CD4-positive, alpha-beta T cell treated with Interferon gamma for 1 hour (primary cell): ENCODE measurements at places on chromosomes 4 and X.

- DNase-seq: no peak
These were observed 4.2 kb downstream of the PAK3 start for GRCh38 chrX:111100191-111100590.

- DNase-seq: no peak
These were observed 1224.3 kb upstream of the TENM3 start for GRCh38 chr4:181018913-181019312.

DNA sequence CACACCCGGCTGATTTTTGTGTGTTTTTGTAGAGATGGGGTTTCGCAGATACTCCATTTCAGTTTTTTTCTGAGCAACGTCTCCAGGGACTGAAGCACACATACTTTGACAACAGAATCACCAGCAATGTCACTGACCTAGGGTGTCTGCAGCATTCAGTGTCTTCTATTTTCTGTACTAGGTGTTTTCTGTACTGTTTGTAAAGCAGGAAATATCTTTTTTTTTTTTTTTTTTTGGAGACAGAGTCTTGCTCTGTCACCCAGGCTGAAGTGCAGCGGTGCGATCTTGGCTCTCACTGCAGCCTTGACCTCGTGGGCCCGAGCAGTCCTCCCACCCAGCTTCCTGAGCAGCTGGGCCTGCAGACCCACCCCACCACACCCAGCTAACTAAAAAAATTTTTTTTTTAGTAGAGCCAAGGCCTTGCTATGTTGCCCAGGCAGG is 8.9 kb downstream of the ADD1 start:
- peak; percentile 69 for DNase-seq

- no peak for DNase-seq
These were observed 127.6 kb upstream of the INTU start for GRCh38 chr4:127505203-127505602.

DNA sequence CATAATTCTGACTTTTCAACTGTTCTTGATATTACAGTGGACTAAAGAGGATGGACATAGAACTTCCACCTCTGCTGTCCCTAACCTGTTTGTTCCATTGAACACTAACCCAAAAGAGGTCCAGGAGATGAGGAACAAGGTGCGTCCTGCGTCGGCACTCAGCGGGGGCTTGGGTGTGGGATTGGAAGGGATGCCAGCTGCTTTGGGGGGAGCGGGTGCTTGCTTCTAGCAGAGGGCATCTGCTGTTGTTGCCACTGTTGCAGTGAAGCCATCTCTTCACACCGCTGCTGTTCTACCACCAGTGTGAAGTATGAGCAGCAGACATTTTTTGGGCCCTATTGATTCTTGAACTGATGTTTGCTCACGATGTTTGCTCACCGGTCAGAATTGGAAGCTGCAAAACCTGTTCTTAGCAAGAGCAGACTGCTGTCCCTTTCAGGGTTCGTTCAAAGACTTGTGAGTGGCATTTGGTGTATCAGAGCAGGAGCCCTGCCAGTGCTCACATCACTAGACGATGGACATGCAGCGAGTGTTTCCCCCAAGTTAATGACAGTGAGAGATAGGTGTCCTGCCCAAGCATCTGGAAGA is 55.4 kb downstream of the NOP14 start:
- no peak for DNase-seq

- no peak for DNase-seq
These were observed 427.4 kb upstream of the DIPK2B start for GRCh38 chrX:45628041-45628440.

GRCh38 chr4:47686294-47686872 is 151.5 kb downstream of the CORIN start:
- DNase-seq: peak; percentile 32

DNA sequence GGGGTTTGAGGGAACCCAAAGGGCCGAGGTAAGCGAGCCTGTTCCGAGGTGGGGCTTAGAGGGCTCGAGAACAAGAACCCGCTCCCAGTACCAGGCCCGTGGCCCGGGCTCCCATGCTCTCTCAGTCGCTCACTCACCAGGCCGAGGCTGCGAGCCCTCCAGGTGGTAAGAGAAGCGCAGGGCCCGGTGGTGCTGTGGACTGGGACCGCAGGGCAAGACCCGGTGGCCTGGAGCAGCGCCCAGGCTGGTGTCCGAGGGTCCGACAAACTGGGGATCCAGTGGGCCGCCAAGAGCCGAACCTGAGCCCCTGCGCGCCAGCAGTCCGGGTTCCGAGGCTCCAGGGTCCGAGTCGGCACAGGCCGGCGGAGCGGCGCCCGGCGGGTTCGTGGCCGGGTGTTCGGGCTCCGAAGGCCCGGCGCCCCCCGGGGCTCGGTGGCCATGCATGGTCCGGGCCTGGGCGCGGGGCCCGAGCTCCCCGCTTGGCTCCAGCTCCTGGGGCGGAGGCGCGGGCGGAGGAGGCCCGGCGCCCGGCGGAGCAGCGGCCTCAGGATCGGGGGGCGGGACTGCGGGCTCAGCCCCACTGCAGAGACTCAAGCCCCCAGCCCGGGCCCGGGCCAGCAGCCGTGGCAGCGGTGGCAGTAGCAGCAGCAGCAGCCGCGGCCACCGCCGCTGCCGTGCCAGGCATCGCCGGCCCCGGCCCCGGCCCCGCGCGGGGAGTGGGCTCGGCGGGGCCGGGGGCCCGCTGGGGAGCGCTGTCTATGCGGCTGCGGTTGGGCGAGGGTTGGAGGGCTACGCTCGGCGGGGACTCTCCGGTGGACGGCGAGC is 833 bp downstream of the FGD1 start:
- no peak for DNase-seq

DNA sequence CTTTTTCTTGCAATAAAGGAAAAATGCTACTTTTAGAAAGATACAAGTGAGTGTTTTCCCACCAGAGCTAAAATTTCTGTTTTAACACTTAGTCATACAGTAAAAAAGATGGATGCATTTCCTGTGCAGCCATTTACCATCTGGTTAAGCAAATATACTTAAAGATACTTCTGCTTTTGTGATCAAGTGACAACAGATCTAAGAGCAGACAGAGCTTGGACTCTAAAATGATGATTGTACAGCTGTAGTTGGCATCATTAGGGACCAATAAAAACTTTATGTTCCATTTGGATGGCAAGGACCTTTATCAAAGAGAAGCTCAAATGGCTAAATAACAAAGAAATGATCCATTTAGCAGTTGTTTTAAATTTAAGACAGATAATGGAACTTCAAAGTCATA is 270.8 kb downstream of the FSTL5 start:
- DNase-seq: no peak

GRCh38 chr4:107691378-107691777 is 28.7 kb downstream of the PAPSS1 start:
- DNase-seq: no peak

GRCh38 chrX:44944894-44945293 is 71.9 kb downstream of the KDM6A start:
- DNase-seq: no peak

- no peak for DNase-seq
These were observed 406.8 kb downstream of the SLITRK2 start for GRCh38 chrX:146224442-146224841.

- no peak for DNase-seq
These were observed 767 bp downstream of the PAQR3 start for GRCh38 chr4:78938474-78938867.

GRCh38 chr4:28373191-28373590 is 1512.5 kb downstream of the STIM2 start:
- no peak for DNase-seq

- DNase-seq: no peak
These were observed 46.3 kb downstream of the SPANXD start for GRCh38 chrX:141652286-141652685.

- no peak for DNase-seq
These were observed 175.1 kb downstream of the AR start for GRCh38 chrX:67718926-67719325.

DNA sequence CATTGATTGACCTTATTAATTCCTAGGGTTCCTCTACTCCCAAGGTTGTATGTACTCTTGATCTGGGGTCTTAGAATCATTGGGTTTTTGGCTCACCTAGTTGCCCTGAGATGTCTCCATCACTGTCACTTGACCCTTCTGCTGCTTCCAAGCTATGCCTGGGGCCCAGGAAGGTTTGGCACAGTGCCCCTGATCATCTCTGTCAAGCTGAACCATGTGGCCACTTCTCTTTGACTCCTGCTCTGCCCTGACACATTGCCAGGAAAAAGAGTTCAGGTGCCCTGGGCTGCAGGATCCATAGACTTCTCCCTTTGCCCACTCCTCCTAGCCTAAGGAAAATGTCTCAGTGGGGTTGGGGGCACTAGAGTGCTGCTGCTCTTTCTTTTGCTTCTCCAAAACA is 3.9 kb upstream of the CHST7 start:
- no peak for DNase-seq

DNA sequence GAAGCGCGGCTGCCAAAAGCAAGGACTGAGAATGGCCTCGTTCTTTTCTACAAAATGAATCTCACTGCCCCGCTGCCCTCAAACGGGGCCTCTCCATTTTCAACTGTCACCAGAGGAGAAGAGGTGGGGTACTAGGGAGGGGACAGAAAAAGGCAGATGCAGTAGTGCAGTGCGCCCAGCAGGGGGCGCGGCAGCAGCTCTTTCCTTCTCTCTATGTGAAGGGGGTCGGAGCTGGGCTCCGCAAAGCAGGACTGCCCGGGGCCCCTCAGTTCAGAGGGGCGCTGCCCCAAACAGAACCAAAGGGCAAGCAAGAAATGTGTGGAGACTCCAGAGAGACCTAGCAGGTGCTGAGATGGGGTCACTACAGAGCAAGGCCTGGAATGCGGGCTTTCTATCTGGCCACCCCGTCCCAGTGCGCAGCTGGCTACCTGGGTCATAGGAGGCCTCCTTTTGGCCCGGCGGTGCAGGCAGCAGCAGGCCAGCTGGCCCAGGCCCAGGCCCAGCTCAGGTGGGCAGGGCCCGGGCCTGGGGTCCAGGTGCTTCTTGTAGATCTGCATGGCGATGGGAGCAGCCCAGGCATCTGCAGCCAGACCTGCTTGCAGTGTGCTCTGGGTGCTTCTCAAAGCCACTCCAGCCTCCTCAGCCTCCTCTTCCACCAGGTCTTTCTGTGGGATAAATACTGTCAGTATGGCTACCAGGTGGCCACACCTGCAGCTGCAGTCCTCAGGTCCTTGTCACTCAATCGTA is 5.9 kb downstream of the IRAK1 start:
- DNase-seq: peak; percentile 45

GRCh38 chr4:41258783-41259182 is 2.1 kb downstream of the UCHL1 start:
- DNase-seq: no peak

DNA sequence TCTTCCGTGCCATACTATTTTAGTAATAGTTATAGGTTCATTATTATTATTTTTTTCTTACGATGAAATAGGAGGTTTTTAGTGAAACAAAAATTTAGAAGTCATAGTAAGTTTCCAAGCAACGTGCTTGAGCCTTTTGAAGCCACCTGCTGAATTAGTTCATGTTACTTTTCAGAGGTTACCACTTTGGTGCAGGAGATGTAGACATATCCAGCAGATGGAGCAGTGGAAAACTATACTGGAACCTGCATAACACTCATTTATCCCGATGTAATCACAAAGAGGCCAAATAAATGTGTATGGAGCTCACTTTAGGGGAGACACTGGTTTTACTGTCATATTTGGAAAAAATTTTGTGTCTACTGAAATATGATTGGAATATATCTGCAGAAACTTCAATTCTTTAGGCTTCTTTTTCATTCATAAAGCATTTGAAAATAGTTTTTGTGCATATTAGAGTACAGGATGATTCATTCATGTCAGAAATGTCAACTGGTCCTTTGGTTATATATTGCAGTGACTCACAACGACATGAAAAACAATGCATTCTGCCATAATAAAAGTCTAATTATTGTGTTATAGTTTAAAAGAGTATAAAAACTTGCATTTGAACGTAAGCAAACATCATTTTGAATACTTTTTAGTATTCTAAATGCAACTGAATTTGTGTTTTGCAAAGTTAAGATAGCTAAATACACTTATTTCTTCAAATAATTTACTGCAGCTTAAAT is 2182.9 kb upstream of the TENM3 start:
- DNase-seq: no peak

- DNase-seq: no peak
These were observed 3.1 kb downstream of the PPBP start for GRCh38 chr4:73984736-73985527.

DNA sequence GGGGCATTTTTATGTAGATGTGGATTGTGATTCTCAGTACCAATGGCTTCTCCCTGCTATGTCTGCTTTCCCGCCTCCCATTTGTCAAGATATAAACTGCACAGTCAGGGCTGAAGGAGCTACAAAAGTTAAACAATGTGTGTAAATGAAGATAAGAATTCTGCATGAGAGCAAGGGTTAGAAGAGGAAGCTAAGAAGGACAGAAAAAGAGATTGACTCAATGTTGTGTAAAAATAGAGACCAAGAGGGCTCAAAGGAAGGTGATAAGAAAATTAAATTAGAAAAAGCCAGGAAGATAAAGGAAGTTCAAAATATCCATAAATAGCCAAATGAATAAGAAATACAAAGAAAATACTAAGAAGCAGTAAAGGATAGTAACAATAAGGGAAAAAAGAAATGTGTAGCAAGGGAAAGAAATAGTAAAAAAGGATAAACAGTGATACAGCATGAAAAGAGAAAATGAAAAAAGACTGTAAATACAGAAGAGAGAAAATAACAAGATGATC is 82.5 kb downstream of the AMELX start:
- no peak for DNase-seq

DNA sequence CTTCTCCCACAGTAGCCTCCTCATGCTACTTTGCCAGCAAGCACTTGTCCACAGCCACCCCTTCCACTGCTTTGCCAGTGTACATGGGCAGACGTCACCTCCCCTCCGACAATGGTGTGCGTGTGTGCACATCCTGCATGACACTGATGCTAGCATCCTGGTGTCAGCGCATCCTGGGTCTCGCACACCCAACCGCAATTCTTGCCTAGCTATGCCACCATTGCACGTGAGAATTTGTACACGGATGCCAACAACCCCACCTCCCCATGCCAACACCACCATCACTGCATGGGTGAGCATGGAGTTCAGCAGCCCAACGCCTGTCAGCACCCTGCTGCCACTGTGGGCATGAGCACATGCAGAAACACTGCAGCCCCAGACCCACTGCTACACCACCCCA is 550.0 kb downstream of the STPG2 start:
- DNase-seq: peak; percentile 1

- no peak for DNase-seq
These were observed 347.8 kb downstream of the ANK2 start for GRCh38 chr4:113397114-113397701.

GRCh38 chr4:89469930-89470375 is 162.4 kb upstream of the GPRIN3 start:
- no peak for DNase-seq

DNA sequence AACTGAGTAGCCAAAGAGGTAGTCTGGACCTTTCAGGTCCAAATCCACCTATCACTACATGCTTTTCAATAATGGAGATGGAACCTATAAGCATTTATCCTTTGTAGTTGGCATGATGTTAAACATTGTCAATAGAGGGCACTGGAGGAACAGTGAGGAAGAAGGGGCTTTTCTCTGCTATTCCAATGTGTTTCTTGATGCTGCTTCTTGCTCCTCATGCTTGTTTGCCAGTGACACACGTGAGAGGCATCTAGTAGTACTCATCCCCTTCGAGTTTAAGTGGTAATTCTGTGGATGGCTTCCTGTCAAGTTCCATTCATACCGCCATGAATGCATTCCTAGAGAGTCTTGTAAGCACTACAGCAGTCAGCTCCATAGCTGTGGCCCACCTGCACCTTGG is 84.0 kb downstream of the NAA11 start:
- no peak for DNase-seq
